ENCODE measurements at places on chromosomes 7 and 10.

DNA sequence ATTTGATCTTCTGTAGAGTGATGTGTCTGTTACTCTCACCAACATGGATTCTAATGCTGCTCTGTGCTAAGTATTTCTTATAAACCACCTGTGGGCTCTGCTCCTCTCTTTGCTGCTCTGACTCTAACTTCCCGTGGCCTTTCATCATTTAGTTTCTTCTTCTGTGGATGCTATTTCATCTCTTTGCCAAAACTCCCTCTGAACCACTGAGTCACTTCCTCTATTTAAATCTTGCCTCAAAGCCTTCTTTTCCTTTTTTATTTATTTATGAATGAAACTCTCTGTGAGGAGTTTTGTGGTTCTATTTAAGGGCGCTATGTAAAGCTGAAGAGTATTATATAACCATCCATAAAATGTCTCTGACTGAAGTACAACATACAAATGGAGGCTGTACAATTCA is 538.5 kb downstream of the SUGCT start:
- no peak for DNase-seq

DNA sequence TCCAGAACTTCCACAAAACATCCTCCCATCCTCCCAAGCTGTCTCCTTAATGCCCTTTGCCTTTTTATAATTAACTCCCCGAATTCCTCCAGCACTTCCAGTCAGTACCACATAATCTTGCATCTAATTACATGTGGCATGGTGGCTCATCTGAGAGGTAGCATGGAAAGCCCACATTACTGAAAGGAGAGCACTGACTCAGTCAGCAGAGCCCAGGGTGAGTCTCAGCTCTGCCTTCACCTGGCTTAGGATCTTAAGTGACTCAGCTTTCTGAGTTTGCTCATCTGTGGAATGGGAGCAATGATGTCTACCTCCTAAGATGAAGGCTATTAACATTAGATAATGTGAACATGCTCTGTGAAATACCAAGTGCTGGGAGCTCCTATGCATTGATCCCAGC is 433.9 kb downstream of the SORCS3 start:
- DNase-seq = no peak

GRCh38 chr7:19224951-19225350 is 79.7 kb upstream of the FERD3L start:
- no peak for DNase-seq

DNA sequence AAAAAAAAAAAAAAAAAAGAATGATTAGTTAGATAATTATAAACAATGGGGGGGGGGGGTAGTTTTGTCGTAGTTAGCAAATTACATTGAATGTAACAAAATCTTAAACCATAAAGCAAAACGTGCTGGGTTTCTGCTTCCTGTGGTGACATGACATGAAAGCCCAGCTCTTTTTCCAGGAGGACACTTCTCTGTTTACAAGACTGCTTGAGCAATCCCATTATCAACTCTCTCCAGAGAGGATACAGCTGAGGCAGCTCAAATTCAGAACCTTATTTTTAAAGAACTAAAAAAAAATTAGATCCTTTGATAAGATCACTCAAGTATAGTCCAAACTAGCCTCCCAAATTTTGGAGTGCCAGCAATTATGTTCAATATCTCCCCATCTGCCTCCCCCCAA is 58.6 kb downstream of the ADRB1 start:
- DNase-seq = no peak

DNA sequence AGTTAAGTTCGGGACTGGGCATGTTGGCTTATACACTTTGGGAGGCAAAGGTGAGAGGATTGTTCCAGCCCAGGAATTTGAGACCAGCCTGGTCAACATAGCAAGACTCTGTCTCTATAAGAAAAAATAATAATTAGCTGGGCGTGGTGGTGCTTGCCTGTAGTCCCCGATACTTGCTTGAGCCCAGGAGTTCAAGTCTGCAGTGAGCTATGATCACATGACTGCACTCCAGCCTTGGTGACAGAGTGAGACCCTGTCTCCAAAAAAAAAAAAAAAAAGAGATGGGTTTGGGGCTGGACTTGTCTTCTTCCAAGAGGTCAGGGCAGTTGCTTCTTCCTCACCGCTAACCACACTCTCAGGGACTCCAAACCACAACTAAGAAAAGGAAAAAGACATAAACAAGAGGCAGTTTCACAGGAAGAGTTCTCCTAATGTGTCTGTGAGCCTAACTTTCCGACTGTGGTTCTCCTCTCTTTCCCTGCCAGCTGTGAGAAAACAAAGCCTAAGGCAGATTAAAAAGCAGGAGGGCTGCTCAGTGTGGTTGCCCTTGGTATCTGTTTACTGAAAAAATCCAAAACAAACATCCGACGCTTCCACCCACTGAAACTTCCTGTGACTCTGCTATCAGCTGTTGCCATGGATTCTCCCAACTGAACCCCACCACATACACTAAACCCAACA is 2.4 kb upstream of the SERPINE1 start:
- DNase-seq = no peak

DNA sequence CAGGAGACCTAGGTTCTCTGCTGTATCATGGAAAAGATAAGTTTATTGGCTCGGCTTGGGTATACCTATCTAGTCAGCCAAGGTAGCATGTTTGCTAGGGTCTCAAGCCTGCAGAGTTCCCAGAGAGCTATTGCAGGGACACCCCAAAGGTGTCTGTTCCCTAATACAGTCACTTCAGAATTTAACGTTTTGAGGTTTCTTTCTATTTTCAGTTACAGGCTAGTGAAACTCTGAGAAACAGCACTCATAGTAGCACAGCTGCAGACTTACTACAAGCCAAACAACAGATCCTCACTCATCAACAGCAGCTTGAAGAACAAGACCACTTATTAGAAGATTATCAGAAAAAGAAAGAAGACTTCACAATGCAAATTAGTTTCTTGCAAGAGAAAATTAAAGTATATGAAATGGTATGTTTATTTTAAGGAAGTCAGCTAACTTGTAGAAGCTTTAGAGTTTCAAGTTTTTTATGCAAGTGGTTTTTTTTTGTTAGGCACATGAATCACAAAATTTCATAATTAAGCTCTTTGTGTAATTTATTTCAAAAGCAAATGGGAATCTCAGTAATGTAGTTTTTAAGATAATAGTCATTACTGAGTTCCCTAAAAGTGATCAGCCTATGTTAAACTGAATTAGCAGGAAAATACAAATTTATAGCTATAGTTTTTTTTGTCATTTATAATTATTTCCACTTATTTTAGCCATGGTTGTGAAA is 54.9 kb downstream of the AKAP9 start:
- no peak for DNase-seq

DNA sequence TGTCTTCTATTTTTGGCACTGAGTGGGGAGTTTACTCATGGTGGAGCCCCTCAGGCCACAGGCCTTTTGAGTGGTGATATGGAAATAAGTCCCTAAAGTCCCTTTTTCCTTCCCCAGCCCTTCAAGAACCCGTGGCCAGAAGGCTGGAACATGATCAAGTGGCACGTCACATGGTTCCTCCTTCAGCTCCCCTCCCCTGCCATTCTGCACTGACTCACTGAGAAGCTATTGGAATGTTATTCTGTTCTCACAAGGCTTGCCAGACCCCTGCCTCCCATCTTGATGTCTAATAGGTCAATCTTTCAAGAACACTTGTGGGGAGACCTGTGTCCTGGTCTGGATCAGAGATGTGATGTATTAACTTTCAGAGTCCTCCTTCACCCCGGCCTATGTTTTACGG is 279.8 kb downstream of the SEC23IP start:
- DNase-seq = no peak

DNA sequence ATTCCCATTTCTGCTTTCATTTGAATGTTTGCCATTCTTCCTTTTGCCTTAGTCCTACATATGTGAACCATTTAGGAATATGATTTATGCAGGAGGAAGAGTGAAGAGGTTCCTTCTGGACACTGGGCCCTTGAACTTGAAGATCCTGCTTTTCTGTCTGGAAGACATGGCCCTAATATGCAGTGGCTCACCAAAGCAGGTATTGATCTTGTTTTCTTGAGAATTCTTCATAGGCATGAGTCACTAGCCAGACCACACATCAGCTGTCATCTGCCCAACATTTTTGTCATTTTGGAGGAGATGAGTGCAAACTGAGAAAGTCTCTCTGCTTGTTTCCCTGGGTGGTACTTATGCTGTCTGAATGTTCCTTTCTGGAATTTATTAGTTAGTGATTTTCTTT is 382.6 kb downstream of the LRMDA start:
- DNase-seq = no peak

DNA sequence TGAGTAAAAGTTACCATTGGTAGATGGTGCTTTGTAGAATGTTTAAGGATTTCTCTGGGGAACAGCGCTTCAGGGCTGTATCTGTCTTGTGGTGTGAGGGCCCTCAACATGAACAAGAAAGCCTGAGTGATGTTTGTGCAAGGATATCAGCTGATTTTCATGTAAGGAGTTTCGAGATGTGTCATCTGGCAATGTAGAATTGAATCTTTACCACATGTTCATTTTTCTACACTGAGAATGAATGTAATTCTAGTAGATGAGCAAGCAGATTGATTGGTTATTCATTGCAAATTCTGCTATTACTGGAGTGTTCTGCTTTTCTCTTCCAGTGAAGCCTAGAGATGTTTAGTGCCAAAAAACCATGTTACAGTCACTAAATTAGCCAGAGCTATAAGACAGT is 87.7 kb downstream of the ST7 start:
- DNase-seq = no peak

Data from stimulated activated CD4-positive, alpha-beta T cell treated with anti-CD3 and anti-CD28 coated beads, Interleukin-12 subunit alpha, Interleukin-12 subunit beta, amount 100 ng/mL, for 4 hours (primary cell).